ENCODE measurements at places on chromosomes 16 and 17. TPM values are rescaled to one million over a fixed set of nuclear protein-coding genes. Genes with fewer than 3 reads are reported as not detected.

- H3K27ac ChIP-seq, result no peak overlapping the region
- H3K4me1 ChIP-seq, result no peaks in the 10 kb centered on the region
- H3K27me3 ChIP-seq, result no peaks in the 10 kb centered on the region
- DNase-seq, result no peak
- no peak overlapping the region for H3K4me3 ChIP-seq
- peaks cover 77% of the 10 kb centered on the region for H3K36me3 ChIP-seq
Measured at GRCh38 chr16:18834864-18835263, 33.5 kb upstream of the ARL6IP1 start.

GRCh38 chr17:63694950-63695773 lies 4.8 kb downstream of the LIMD2 start:
- H3K4me3 ChIP-seq, result no peak overlapping the region
- no peaks in the 10 kb centered on the region for H3K4me1 ChIP-seq
- no peak for DNase-seq
- H3K36me3 ChIP-seq, result peaks cover 42% of the 10 kb centered on the region
- H3K27me3 ChIP-seq, result no peaks in the 10 kb centered on the region

GRCh38 chr16:28829747-28830146 lies 6.9 kb downstream of the ATXN2L start:
- H3K27me3 ChIP-seq, result no peaks in the 10 kb centered on the region
- no peak overlapping the region for H3K4me3 ChIP-seq
- H3K4me1 ChIP-seq, result peaks cover 7% of the 10 kb centered on the region
- no peak overlapping the region for H3K27ac ChIP-seq

DNA sequence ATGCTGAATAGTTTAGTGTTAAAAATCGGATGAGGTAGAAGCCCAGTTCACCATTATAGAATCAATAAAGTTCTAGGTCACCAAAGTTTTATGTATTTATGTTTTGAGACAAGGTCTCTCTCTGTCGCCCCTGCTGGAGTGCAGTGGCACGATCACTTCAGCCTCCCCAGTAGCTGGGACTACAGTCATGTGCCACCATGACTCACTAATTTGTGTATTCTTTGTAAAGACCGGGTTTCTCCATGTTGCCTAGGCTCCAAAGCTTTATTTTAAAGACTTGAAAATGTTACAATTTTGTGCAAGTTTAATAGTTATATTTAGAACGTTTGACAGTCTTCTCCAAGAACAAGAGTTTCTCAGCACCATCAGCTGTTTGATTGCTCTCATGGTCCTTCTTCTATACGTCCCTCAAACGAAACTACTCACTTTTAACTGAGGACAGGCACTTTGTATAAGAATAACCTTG lies 32.1 kb downstream of the NDE1 start:
- no peak for DNase-seq
- H3K4me3 ChIP-seq, result no peak overlapping the region
- no peaks in the 10 kb centered on the region for H3K27me3 ChIP-seq
- H3K4me1 ChIP-seq, result no peaks in the 10 kb centered on the region

DNA sequence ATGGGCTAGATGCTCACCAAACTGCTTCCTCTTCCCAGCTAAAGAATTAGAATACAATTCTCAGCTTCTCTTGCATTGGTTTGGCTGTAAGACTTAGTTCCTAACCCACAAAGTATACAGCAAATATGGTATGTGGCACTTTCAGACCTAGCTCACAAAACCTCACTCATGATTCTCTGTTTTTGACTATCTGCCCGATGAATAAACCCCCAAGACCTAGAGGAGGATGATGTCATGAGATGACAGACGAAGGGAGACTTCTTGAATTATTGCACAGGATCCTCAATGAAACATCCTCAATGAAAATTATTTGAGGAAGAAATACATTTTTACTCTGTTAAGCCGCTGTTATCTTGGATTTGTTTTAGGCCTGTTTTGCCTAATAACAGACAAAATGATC lies 14.3 kb downstream of the CNOT1 start:
- no peak overlapping the region for H3K27ac ChIP-seq
- no peaks in the 10 kb centered on the region for H3K27me3 ChIP-seq
- no peaks in the 10 kb centered on the region for H3K4me1 ChIP-seq
- DNase-seq, result no peak

GRCh38 chr17:39774047-39774446 lies 36.3 kb downstream of the GRB7 start:
- H3K36me3 ChIP-seq, result no peaks in the 10 kb centered on the region
- no peaks in the 10 kb centered on the region for H3K4me1 ChIP-seq
- H3K27ac ChIP-seq, result no peak overlapping the region
- H3K4me3 ChIP-seq, result no peak overlapping the region
- H3K27me3 ChIP-seq, result no peaks in the 10 kb centered on the region

DNA sequence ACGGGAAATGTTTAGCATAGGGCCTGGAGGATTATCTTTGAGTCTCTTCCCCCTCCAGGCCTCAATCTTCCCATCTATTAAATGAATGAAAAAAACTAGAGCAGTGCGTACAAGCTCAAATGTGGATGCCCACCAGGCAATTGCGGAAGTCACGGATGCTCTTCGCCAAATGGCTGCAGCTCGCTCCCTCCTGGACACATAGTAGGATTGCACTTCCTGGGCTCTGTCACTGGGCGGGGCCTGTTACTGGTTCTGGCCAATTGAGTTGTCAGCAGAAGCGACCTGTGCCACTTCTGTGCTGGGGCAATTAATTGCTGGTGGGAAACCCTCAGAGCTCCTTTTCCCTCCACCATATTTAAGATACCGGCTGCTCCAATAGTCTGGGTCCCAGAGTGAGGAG lies 168.2 kb upstream of the IRX6 start:
- H3K4me1 ChIP-seq, result no peaks in the 10 kb centered on the region
- H3K27ac ChIP-seq, result no peak overlapping the region
- DNase-seq, result no peak
- no peaks in the 10 kb centered on the region for H3K36me3 ChIP-seq
- no peaks in the 10 kb centered on the region for H3K27me3 ChIP-seq

DNA sequence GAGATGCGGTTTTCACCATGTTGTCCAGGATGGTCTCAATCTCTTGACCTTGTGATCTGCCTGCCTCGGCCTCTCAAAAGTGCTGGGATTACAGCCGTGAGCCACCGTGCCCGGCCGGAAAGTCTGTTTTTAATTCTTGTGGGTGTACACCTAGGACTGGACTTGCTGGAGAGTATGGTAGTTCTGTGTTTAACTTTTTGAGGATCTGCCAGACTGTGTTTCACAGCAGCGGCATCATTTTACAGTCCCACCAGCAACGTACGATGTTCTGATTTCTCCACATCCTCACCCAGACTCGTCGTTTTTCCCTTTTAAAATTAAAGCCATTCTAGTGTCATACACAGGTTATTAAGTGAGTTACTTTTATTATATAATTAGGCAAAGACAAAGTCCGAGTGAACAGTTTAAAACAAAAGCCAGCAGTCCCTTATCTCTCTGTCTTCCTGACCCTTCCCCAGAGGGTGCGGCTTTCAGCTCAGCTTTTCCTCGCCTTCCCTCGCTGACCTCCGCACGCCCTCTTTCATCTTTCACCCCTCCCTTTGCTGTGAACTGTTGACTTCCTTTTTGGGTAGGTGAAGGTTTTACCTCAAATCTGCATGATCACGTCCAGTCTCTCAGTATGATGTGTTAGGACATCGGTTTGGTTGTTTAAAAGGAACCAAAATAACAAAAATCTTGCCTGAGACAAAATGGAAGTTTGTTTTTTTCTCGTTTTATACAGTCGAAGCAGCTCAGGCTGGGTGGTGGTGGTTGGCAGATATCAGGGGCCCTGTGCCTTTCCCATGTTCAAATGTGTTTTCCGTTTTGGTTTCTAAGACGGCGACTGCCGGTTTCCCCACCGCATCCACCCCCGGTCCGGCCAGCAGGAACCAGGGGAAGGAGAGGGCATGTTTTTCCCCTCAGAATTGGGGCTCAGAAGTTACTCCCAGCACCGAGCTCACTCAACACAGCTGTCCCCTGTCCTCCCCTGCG lies 18.0 kb downstream of the FAM234A start:
- H3K4me3 ChIP-seq, result peak overlapping the region; percentile 8
- no peaks in the 10 kb centered on the region for H3K4me1 ChIP-seq

GRCh38 chr16:17023606-17024005 lies 447.2 kb downstream of the XYLT1 start:
- H3K4me1 ChIP-seq, result no peaks in the 10 kb centered on the region
- H3K36me3 ChIP-seq, result no peaks in the 10 kb centered on the region
- no peak overlapping the region for H3K4me3 ChIP-seq

DNA sequence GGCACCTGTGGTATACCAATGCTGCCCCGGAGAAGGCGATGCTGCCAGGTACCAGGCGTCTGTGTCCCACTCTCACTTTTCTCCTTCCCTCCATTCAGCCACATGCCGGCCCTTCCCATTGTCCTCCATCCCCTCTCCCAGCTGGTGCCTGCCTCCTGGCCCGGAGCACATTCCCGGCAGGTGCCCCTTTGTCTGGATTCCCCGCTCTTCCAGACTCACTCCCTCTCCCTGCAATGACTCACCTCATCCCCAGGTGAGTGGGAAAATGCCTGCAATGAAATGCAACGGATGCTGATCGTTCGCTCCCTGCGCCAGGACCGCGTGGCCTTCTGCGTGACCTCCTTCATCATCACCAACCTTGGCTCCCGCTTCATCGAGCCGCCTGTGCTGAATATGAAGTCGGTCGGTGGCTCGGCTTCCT lies 10.4 kb upstream of the KDM6B start:
- no peaks in the 10 kb centered on the region for H3K27me3 ChIP-seq
- H3K4me3 ChIP-seq, result no peak overlapping the region
- no peaks in the 10 kb centered on the region for H3K36me3 ChIP-seq
- DNase-seq, result no peak

- H3K4me1 ChIP-seq, result peaks cover 16% of the 10 kb centered on the region
- H3K4me3 ChIP-seq, result no peak overlapping the region
- H3K27me3 ChIP-seq, result no peaks in the 10 kb centered on the region
- no peak overlapping the region for H3K27ac ChIP-seq
- DNase-seq, result no peak
- H3K36me3 ChIP-seq, result no peaks in the 10 kb centered on the region
Measured at GRCh38 chr16:27322858-27323780, 9.3 kb downstream of the IL4R start.

DNA sequence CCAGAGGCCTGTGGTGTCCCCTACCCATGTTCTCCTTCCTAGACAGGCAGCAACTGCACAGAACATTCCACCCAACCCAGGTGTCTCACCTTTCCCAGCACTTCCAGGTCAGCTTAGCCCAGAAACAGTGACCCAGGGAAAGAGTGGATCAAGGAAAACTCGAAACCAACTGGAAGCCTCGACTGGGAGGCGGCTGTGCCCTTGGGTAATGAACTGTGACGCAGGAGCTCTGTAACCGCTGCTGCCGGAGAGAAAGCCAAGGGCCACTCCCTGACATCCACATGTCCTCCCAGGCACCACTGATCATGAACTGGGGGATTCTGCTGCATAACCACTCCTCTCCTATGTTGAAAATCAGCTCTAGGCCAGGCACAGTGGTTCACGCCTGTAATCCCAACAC lies 34.4 kb downstream of the WDR59 start:
- no peak for DNase-seq
- no peak overlapping the region for H3K27ac ChIP-seq
- peaks cover 45% of the 10 kb centered on the region for H3K36me3 ChIP-seq
- H3K27me3 ChIP-seq, result no peaks in the 10 kb centered on the region
- H3K4me3 ChIP-seq, result no peak overlapping the region

DNA sequence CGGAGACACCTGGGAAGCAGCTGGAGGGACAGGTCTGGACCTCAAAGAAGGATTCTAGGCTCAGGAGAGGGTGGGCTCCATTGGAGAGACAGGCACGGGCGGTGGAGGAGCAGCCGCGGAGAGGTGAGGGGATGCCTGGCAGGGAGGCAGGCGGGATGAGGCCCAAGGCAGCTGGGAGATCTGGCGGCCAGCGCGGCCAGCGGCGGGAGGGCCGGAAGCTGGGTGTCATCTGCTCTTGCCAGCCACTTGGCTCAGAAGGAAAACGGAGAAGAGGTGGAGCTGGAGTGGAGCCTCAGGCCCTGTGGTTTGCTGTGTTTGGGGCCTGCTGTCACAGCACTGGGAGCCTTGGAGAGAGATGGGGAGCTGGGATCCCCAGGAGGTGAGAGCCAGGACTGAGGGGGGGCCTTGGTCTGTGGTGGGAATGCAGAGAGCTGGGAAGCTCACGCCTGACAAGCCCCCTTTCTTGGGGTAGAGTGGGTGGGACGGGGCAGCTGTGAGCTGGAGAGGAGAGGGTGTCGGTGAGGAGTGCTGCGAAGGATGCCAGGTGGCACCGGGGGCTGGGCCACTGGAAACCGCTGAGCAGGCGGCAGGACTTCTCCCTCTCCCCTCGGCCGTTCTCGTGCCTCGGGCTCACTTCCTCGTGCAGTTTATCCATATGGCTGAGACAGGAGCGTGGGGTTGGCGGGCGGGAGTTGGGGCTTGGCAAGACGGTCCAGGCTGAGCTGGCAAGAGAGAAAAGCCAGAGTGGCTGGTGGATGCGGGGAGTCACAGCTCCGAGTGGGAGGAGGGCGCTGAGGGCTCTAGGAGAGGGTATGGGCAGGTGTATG lies 8.0 kb downstream of the TBC1D24 start:
- peaks cover 9% of the 10 kb centered on the region for H3K4me1 ChIP-seq
- no peaks in the 10 kb centered on the region for H3K27me3 ChIP-seq
- H3K27ac ChIP-seq, result peak overlapping the region; percentile 6
- H3K4me3 ChIP-seq, result peak overlapping the region; percentile 59
- DNase-seq, result no peak
- H3K36me3 ChIP-seq, result no peaks in the 10 kb centered on the region

- H3K4me3 ChIP-seq, result no peak overlapping the region
- no peaks in the 10 kb centered on the region for H3K36me3 ChIP-seq
- no peak overlapping the region for H3K27ac ChIP-seq
- H3K4me1 ChIP-seq, result no peaks in the 10 kb centered on the region
Measured at GRCh38 chr17:73365906-73366623, 54.3 kb upstream of the CDC42EP4 start.

- no peak overlapping the region for H3K4me3 ChIP-seq
- no peaks in the 10 kb centered on the region for H3K27me3 ChIP-seq
- no peaks in the 10 kb centered on the region for H3K4me1 ChIP-seq
- H3K27ac ChIP-seq, result no peak overlapping the region
Measured at GRCh38 chr16:85913688-85914422, 14.9 kb downstream of the IRF8 start.

DNA sequence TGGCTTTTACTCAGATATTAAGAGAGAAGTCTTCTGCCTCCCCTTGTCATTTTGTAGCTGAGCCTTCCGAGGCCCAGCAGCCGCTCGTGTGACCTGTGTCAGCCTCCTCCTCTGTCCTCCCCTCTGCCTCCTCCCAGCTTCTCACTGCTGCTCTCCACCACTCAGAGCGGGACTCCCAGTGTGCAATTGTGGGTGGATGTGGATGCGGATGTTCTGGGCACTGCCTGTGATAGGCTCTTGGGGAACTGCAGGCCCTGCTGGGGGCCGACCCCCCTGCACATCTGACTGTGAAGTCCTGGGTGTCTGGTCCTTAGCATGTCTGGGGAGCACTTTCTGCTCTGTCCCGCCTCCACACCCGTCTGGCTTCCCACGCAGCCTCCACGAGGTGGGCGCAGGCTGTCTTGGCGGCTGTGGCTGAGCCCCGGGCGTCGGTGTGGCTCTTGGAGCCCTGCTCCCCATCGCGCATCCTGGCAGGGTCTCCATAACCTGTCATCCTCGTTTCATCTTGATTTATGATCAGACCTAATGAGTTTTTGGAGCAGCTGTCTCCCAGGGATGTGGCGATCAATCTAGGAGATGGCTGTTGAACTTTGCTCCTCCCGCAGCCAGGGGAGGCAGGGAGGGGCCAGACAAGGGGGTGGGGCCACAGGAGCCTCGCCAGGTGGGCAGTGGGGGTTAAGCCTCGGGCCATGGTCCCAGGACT lies 28.1 kb downstream of the GRIN2C start:
- H3K27ac ChIP-seq, result no peak overlapping the region
- H3K4me1 ChIP-seq, result no peaks in the 10 kb centered on the region
- no peak overlapping the region for H3K4me3 ChIP-seq

- no peaks in the 10 kb centered on the region for H3K36me3 ChIP-seq
- no peak for DNase-seq
- no peaks in the 10 kb centered on the region for H3K4me1 ChIP-seq
- H3K27ac ChIP-seq, result no peak overlapping the region
- no peaks in the 10 kb centered on the region for H3K27me3 ChIP-seq
Measured at GRCh38 chr16:49890876-49891275, 35.0 kb upstream of the ZNF423 start.

FBXW10 gene
- not detected for total RNA-seq

BPTF gene
- total RNA-seq, result 77.3 TPM

ASPHD1 gene
- total RNA-seq, result 0.27 TPM

CAPNS2 gene
- total RNA-seq, result not detected
